ENCODE measurements at places on chromosomes 4 and X.

GRCh38 chrX:109862433-109862832 is 129.4 kb upstream of the ACSL4 start:
- DNase-seq: no peak

GRCh38 chrX:54357414-54358377 is at the start of gene WNK3:
TSS of gene WNK3 (minus strand) at chrX:54358046.
- no peak for DNase-seq

DNA sequence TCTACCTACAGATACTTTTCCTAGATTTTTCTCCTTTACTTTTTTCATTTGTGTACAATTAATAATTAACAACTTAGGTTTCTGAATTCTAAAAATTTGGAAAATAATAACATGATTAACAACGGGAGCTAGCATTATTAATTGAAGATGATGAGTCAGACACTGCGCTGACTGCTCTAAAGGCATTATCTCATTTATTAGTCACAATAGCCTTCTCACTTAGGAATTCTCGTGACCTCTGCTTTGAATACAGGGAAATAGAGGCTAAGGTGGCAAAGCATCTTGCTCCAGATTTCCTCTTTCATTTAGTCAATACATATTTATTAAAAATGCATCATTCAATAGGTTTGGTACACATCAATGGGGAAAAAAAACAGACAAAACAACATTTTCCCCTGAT is 441.3 kb downstream of the PCDH18 start:
- DNase-seq: no peak

DNA sequence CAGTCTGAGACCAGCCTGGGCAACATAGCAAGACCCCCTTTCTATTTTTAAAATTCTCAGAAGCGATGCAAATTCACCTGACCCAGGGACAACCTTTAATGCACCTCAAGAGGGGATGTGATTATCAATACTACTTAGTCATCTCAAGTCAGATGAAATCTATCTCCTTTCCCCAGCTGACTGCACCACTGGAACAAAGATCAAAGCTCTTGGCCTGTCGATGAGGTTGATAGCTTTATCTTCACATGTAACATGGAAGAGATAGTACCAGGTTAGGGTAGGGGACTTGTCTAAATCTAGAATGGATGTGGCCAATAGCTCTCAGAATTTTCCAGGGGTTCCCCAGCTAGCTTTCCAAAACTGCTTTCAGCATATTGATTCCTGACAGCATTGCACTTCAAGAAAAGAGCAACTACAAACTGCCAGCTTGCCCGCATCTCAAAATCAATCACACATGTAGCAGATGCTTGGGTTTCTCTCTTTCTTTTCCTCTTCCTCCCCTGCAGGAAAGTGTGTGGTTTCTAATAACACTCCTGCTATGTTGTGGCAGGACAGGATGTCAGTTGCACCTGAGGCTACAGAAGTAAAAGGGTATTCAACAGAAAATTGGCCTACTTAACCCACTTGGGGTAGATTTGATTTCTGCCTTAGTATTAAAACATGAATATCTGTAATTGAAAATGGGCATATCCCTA is 12.2 kb upstream of the TMEM164 start:
- DNase-seq: no peak

GRCh38 chr4:74624351-74625151 is 169.8 kb downstream of the BTC start:
- DNase-seq: peak; percentile 18

DNA sequence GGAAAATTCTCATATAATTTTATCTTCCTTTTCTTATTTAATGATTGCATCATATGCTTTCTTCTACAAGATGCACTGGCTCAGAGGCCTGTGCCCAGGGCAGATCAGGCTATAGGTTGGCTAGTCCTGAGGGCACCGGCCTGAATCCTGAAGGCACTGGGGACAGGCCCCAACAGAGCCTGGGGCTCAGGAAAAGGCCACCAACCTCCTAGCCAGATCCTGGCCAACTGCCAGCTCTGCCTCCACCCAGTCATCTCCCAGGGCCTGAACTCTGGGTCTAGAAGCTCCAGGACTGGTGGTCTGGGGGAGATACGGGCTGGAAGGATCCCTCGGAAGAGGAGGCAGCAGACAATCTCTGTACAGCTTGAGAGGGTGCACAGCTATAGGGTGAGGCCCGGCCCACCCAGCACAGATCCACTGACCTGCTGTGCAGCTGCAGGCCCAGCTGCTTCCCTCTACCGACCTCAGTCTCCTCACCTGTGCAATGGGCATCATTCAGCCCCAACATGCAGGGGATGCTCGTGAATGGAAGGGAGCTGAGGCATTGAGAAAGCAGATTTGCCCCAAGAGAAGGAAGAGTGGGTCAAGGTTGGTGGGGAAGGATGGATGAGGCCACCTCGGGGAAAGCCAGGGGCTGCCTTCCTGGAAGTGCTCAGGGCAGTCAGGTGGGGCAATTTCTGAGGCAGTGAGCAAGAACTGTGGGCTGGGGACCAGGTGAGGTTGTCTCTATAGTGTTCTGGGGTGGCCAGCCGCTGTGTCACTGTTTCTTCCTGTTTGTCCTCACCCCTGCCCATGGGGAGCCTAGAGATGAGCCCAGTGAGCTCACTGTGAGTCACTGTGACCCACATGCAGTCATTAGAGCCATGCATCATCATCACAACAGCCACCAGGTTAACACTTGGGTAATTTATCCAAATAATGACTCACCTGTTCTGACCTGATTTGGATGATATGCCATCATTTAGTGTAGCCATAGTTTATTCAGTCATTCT is 22.4 kb upstream of the XAGE2 start:
- no peak for DNase-seq

- no peak for DNase-seq
Measured at GRCh38 chrX:131565909-131566308, 22.0 kb downstream of the OR13H1 start.

DNA sequence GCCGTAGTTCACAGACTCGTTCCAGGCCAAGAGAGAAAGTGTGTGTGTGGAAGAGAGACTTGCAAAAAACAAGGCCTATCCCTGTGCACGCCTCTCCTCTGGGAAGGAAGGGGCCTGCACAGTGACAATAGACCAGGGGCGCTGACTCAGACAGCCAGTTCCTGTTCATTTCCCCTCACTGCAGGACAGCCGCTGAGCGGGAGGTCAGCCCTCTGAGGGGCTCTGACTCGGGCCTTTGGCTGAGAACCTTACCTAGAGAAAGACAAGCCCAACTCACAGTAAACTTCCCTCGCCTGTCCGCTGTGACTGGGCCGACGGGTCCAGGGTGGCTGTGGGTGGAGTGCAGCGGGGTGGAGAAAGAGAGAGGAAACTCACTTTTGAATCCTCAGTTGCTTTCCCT is 52.1 kb downstream of the RTL5 start:
- DNase-seq: no peak

GRCh38 chr4:52912608-52913007 is 50.5 kb downstream of the RASL11B start:
- no peak for DNase-seq

- no peak for DNase-seq
Measured at GRCh38 chrX:43840265-43840664, 42.0 kb downstream of the MAOB start.

DNA sequence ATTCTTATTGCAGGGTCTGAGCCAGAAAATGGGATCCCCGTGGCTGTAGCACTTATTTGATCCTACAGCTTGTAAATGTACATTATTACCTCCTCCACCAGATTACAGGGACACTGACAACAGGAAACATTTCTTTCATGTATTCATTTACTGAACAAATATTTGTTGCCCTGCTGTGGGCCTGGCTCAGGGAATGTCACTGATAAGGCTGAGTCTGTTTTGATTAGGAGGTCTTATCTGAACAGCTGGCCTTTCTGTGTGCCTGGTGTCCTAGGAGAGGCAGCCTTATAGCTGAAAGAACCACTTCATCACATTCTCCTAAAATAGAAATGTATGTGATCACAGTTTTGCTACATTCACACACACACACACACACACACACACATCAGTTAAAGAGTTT is 45.5 kb upstream of the PROM1 start:
- no peak for DNase-seq

DNA sequence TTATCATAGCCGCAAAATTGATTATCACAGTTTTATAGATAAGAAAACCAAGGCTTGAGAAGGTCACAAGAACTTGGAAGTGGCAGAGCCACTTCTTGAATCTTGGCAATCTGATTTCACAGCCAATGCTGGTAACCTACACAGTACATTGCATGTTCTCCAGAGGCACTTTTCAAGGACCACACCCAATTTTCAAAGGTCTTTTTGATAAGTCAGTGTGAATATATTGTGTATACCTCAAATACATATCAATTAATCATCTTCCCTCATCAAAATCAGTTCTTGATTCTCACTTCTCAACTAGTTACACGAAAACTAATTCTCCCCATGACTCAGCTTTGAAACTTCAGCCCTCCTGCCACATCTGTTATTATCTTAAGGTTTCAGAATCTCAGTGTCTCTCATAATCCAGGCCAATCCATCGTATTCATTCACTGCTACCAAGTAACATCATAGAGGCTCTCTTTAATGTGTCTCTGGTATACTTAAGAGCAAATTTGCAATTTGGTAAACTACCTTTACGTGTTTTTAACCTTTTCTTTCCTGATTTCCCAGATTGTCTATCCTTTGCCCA is 16.8 kb downstream of the CAMK2D start:
- no peak for DNase-seq

DNA sequence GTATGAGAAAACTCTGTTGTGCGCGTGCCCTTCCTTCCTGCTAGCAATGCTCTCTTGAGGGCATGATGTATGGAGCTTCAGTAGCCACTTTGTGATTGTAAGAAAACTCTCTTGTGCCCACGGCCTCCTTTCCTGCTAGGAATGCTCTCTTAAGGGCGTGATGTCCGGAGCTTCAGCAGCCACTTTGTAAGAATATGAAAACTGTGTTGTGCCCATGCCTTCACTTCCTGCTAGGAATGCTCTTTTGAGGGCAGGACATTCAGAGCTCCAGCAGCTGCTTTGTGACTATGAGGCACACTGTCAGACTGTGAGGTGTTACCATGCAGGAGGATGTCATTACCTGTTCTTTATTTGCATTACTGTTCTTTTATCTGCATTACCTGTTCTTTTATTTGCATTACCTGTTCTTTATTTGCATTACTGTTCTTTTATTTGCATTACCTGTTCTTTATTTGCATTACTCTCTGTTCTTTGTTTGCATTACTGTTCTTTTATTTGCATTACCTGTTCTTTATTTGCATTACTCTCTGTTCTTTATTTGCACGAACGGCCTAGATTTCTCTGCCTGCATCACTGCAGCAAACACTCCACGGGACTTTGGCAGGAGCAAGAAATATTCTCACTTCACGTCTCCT is 166.7 kb downstream of the CRLF2 start:
- DNase-seq: no peak

DNA sequence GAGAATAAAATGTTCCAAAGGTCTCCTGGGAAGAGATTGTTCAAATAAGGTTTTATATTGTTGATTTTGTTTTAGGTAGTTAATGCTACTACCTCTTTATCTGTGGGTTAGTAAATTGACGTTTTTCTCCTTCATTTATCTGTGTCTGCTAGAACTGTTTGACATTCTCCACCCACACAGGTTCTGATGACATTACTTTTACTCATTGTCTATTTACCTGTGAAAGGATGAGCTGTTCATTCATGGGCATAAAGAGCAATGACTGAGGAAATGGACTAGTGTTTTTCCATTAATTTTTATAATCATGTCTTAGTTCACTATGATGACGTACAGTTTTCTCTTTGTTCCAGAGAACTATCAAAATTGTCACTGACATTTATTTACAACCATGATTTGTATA is 75.6 kb downstream of the CPE start:
- DNase-seq: no peak

- DNase-seq: no peak
Measured at GRCh38 chrX:38220415-38221390, at the start of gene SRPX. TSS of gene SRPX (minus strand) at chrX:38220871. CDS start at chrX:38220792, 79 bp downstream.

GRCh38 chrX:36869457-36869856 is 138.7 kb upstream of the FAM47C start:
- no peak for DNase-seq

GRCh38 chr4:154348657-154349056 is 142.9 kb downstream of the DCHS2 start:
- DNase-seq: no peak

GRCh38 chrX:132940727-132941327 is 17.6 kb downstream of the HS6ST2 start:
- DNase-seq: no peak

DNA sequence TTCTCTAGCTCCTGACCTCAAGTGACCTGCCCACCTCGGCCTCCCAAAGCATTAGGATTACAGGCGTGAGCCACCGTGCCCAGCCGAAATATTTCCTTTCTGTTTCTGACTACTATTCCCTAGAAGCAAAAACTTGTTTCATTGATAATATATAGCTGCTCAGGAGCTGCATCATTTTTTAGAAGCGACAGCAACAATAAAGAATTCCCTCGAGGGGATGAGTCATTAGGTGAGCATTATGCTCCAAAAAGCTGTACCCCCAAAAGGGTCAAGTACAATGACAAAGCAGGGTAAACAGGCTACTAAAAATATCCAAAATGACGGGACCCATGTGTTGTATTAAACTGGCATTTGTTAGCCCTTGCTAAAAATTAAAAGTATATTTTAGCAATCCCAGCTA is 67.0 kb downstream of the RBM47 start:
- no peak for DNase-seq

- DNase-seq: no peak
Measured at GRCh38 chrX:63961964-63962363, 176.9 kb upstream of the ARHGEF9 start.

- no peak for DNase-seq
Measured at GRCh38 chr4:47235721-47236120, 204.4 kb downstream of the GABRB1 start.

- no peak for DNase-seq
Measured at GRCh38 chr4:65911720-65912119, 241.4 kb upstream of the EPHA5 start.

GRCh38 chr4:160880180-160880579 is 1283.6 kb downstream of the FSTL5 start:
- DNase-seq: no peak

DNA sequence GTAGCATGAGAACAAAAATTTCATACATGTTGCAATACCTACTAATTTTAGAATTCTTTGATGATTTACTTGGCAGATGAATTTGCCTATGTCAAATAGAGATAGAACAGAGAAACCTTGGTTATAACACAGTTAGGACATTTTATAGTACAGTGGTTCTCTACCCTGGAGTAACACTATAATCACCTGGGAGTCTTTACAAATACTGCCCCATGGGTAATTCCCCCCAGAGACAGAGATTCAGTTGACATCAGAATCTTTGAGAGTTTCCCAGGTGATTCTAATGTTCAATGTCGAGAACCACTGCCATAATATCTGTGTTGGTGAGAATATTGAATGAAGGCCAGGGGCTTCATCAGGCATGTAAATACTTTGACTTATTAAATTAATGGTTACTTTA is 401.3 kb upstream of the NDST4 start:
- no peak for DNase-seq

GRCh38 chrX:13750204-13750603 is 15.7 kb downstream of the OFD1 start:
- DNase-seq: no peak

- DNase-seq: peak; percentile 63
Measured at GRCh38 chr4:123418351-123418931, 21.8 kb downstream of the SPRY1 start.

- no peak for DNase-seq
Measured at GRCh38 chr4:101885574-101885973, 95.0 kb downstream of the BANK1 start.

Data from SIG-M5 (cell line).